Omental fat pad (tissue), 4 donors: ENCODE measurements at places on chromosomes 4 and X. TPM values are rescaled to one million over a fixed set of nuclear protein-coding genes. Genes with fewer than 3 reads are reported as not detected.

Gene DACH2
- total RNA-seq: not detected

- no peak for DNase-seq
Measured at GRCh38 chr4:6542951-6543350, 32.0 kb upstream of the MAN2B2 start.

Gene EVC2
- 14.5 TPM for total RNA-seq

- no peak for DNase-seq
Measured at GRCh38 chr4:108129196-108129595, 39.5 kb downstream of the LEF1 start.

GRCh38 chrX:132071254-132071653, 48.2 kb downstream of the STK26 start:
- no peak for DNase-seq

- DNase-seq: no peak
Measured at GRCh38 chr4:113212613-113213012, 163.2 kb downstream of the ANK2 start.

DNA sequence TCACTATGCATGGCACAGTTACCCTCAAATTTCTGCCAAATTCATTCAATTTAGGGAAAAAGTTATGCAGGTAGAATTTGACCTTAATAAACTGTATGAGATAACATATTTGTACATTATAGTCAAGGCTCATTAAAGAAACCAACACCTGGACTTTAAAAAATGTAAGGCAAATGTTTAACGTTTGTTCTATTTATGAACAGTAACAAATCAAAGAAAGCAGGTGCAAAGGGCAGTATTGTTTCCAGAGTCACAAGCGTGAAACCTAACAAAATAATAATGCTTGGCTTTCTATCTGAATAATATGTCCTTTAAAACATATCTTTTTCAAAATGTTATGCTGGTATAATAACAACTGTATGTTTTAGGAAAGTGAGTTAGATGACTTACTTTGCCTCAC, 41.2 kb downstream of the LIN54 start:
- no peak for DNase-seq

GRCh38 chr4:663438-664428, 10.3 kb downstream of the ATP5ME start:
- DNase-seq: no peak

GRCh38 chr4:75679876-75680575, 6.8 kb upstream of the G3BP2 start:
- no peak for DNase-seq

- DNase-seq: no peak
Measured at GRCh38 chrX:55007656-55008055, 7.5 kb downstream of the APEX2 start.
